Hepatocyte (in vitro differentiated cells): ENCODE measurements at places on chromosomes 1 and 21. TPM values are rescaled to one million over a fixed set of nuclear protein-coding genes. Genes with fewer than 3 reads are reported as not detected.

- no peak for DNase-seq
Measured at GRCh38 chr1:66519992-66520391, 14.0 kb upstream of the SGIP1 start.

GRCh38 chr1:59071876-59072582 lies 224.9 kb upstream of the FGGY start:
- no peak for DNase-seq

DNA sequence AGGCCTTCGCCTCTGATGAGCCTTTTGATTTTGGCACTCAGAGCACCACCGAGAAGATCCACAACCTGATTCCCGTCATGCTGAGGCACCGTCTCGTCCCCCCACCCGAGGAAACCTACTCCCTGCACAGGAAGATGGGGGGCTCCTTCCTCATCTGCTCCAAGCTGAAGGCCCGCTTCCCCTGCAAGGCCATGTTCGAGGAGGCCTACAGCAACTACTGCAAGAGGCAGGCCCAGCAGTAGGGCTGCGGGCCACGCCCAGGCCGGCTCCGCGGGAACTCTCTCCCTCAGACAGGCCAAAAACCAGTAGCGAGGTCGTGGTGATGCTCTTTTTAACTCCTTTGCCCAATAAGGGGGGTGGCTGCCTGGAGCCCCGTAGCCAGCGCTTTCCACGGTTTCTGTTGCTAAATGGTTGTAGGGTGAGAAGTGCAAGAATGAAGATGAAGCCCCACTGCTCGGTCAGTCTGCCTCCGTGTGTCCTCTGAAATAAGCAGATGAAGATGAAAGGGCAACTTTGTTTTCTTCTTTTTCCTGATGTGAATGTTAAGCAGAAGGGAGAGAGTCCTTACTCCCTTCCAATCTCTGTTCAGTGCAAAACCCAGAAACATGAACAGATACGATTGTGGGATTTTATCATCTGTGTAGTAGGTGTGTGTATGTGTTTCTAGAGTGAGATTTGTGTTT lies 46.5 kb downstream of the COQ8A start:
- DNase-seq = no peak

- no peak for DNase-seq
Measured at GRCh38 chr1:179231923-179232322, 2.4 kb upstream of the ABL2 start.

DNA sequence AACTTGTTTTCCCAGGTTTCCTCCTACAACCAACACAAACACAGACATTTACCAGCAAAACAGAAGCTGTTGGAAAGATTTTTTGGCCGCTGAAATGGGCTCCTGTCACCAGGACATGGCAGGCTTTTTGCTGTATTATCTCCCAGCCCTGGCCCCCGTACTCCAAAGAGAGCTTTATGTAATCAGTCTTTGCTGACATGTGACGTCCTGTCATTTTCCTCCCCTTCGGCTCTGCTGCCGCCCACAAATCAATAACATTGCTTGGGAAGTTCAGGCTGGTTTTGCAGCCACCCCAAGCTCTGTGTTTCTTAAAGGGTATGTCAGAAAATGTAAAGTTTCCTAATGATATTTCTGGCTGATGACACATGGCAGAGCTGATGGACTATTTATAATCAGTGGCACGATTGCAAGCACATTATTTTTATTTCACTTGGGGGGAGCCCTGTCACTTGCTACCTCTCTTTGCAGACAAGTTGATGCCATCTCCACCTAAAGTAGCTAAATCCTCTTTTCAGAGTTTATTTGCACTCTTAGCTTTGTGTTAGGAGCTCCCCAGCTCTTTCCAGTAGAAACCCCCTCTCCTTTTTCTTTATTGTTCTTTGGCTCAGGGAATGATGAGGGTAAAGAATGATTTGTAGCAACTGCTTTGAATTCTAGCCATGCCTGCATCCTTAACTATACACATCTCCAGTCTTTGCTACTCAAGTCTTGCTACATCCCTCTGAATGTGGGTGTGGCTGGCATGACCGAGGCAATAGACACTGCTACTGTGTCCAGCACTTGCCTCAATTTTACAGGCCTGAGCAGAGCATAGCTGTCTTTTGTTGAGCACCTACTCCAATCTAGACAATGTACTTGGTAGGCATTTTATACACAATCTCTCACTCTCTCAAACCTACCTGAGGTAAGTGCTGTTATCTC lies 67.3 kb downstream of the ELAVL4 start:
- no peak for DNase-seq

GRCh38 chr21:20902511-20902910 lies 95.7 kb upstream of the NCAM2 start:
- no peak for DNase-seq

GRCh38 chr21:33470701-33471100 lies 9.1 kb downstream of the TMEM50B start:
- DNase-seq = no peak

DNA sequence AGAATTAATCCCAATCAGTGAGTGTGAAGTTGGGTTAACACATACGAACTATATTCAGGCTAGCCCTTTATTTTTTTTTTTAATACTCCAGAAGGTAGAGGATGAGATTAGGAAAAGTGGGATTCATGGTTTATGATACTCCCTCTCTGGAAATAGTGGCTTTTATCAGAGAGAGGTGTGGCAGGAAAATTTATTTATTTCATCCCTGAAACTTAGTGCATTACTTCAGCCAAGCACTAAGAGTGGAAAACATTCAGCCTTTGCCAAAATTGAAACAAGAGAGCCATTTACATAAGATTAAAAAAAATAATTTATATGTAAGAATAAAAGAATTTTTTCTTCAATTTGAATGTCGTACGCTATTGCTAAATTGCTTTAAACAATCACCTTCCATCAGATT lies 35.0 kb downstream of the MTR start:
- no peak for DNase-seq

- no peak for DNase-seq
Measured at GRCh38 chr1:156841295-156841855, 17.5 kb downstream of the INSRR start.

DNA sequence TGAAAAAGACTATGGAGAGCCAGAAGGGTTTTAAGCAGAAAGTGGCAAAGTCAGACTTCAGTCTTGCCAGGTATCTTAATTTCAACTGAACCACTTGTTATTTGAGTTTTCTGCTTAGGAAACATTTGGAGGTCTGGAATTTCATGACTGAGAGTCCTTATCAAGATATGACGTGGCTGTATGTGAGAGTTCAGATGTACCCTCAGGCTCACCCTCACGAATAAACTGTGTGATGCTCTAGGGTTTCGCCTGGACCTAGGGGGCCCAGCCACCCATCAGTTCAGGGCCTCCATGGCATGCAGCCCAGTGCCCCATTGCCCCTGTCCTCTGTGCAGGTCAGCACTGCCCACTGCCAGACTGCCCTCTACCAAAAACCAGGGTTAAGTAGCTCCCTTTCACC lies 30.6 kb upstream of the TADA1 start:
- DNase-seq = no peak

DNA sequence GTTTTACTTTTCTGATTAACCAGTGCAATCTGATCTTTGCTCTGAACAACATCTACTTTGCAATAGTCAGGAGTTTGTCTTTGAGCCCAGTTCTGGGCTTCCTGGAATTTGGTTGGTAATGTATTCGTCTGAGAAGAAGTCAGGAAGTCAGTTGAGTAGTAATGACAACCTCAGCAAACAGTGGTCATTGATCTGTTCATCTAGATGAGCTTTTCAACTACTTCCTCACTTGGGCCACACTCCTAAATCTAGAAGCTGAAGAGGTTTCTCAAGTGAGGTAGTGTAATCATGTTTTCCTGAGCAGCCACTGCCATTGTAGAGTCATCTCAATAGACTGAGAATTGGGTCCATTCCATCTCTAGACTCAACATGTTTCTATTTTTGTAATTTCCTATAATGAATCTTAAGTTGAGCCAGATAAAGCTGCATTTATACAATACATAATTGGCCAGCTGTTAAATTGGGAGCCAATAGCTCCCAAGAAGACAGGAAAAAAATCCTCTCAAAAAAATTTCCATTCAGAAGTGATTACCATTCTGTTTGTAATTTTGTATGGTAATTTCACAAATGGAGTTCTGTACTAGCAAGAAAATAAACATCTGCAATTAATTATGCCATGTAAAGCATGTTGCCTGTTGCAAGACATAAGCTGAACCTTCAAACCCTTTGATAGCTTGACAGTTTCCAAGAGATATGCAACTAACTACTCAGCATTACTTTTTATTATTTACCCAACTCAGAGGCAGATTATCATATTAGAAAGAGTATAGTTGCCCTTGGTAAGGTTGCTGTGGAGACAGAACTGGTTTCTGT lies 49.6 kb downstream of the WDR64 start:
- no peak for DNase-seq

- DNase-seq = no peak
Measured at GRCh38 chr21:41406340-41406739, 19.7 kb upstream of the MX1 start.

GRCh38 chr1:22711591-22712501 lies 1.2 kb downstream of the EPHB2 start:
- DNase-seq = peak; percentile 27

DNA sequence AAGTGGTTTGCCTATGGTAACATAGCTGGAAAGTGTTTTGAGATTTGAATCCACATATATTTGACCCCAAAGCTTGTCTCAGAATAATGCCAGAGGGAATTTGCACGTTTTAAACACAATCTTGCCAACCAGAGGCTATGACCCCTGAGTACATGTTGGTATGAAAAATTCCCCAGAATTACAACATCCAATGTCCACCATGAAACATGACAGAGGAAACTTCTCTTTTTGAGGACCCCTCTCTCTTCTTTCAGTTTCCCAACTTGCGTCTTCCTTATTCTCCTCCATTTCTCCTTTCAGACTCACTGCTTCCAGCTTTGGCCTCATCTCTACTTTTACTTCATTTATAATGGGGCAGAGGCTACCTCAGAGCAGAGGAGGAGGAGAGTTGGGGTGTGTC lies 5.5 kb upstream of the KCNJ9 start:
- DNase-seq = no peak

GRCh38 chr1:205570173-205570501 lies 61.7 kb downstream of the ELK4 start:
- no peak for DNase-seq

DNA sequence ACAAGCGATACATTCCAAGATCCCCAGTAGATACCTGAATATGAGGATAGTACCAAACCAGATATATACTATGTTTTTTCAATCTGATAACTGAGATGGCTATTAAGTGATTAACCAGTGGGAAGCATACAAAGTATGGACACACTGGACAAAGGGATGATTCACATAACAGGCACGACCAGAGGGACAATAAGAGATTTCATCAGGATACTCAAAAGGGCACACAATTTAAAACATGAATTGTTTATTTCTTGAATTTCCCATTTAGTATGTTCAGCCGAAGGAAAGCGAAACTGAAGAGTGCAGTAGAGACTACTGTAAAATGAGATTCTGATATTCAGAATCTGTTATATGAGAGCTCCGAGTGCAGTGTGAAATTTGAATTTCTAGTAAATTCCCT lies 10.6 kb downstream of the ZZZ3 start:
- no peak for DNase-seq

DNA sequence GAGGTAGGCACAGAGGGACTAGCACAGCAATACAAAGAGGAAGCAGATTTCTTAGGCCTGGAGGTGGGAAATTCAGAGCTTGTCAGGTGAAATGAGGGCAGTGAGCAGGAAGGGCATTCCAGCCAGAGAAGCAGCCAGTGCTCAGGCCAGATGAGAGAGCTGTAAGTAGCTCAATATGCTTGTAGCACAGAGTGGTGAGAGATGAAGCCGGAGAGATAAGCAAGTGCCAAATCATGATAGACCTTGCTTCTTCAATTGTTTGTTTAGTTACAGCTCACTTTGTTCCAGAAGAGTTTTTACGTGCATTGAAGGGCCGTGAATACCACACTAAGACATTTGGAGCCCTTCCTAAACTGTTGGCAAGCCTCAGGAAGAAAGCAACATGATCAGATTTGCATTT lies 42.0 kb upstream of the ADAMTS1 start:
- DNase-seq = no peak

GRCh38 chr1:201041011-201041410 lies 17.5 kb upstream of the KIF21B start:
- DNase-seq = no peak

GRCh38 chr1:194164755-194165154 lies 978.3 kb upstream of the B3GALT2 start:
- DNase-seq = no peak

- DNase-seq = no peak
Measured at GRCh38 chr1:1199141-1199960, 7.0 kb downstream of the TNFRSF18 start.

DNA sequence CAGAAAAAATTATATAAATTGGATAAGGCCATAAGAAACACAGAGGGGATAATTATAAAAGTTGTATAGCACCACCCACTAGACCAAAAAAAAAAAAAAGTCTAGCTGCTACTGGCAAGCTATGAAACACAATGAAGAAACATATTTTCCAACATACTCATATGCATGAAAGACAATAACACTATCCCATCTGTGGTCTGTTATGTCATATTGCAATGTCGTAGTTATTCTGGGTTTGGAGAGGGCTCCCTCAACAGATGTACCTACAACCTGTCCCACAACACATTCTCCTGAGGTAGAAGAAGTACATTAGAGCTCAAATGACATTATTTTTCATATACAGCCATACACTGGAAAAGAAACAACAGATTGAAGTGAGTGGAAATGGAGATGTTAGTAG lies 517.6 kb upstream of the ADGRL4 start:
- no peak for DNase-seq

DNA sequence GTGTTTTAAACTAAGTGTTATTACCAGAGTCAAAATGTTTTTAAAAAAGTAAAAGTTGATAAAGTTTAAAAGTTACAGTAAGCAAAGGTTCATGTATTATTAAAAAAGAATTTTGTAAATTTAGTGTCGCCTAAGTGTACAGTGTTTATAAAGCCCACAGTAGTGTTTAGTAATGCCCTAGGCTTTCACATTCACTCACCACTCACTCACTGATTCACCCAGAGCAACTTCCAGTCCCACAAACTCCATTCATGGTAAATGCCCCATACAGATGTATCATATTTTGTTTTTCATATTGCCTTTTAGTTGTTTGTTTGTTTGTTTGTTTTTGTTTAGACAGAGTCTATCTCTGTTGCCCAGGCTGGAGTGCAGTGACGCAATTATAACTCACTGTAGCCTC lies 353.8 kb upstream of the PTBP2 start:
- DNase-seq = no peak

GRCh38 chr1:35454616-35455015 lies 102.6 kb downstream of the KIAA0319L start:
- peak; percentile 23 for DNase-seq

The ITGB2 gene
- polyA plus RNA-seq = 3.8 and 4.2 TPM in 2 replicates

The CLCA1 gene
- 2.0 and 3.5 TPM in 2 replicates for polyA plus RNA-seq

The ZNF683 gene
- not detected in 2 replicates for polyA plus RNA-seq

The CACNA1E gene
- polyA plus RNA-seq = 0.95 and 1.1 TPM in 2 replicates

The FMO5 gene
- polyA plus RNA-seq = 44.6 and 49.5 TPM in 2 replicates
